ENCODE measurements at places on chromosomes 3 and 15. TPM values are rescaled to one million over a fixed set of nuclear protein-coding genes. Genes with fewer than 3 reads are reported as not detected.

The RARRES1 gene
- 23.4 TPM for total RNA-seq

The CCR3 gene
- total RNA-seq = 1.5 TPM

The CCR8 gene
- not detected for total RNA-seq

The FMN1 gene
- total RNA-seq = 47.3 TPM

The GLDN gene
- 4.6 TPM for total RNA-seq

The PRSS50 gene
- total RNA-seq = not detected

The GAP43 gene
- total RNA-seq = not detected

The CLCN2 gene
- total RNA-seq = 4.2 TPM

The MKRN2OS gene
- 2.0 TPM for total RNA-seq

The SMCO1 gene
- not detected for total RNA-seq

The PROK2 gene
- not detected for total RNA-seq

The ADIPOQ gene
- total RNA-seq = 17.9 TPM

The OR5H2 gene
- not detected for total RNA-seq

The DUT gene
- total RNA-seq = 49.3 TPM

The LRRC3B gene
- not detected for total RNA-seq

The GRIP2 gene
- total RNA-seq = 5.8 TPM

The SPRED1 gene
- 12.4 TPM for total RNA-seq

The ILDR1 gene
- 2.5 TPM for total RNA-seq

The DLL4 gene
- 5.3 TPM for total RNA-seq

The AHSG gene
- not detected for total RNA-seq
